ENCODE measurements at places on chromosomes 2 and 18.

- DNase-seq: no peak
Measured at GRCh38 chr2:212897296-212897695, 254.1 kb downstream of the IKZF2 start.

GRCh38 chr2:16861530-16861929 lies 195.9 kb upstream of the CYRIA start:
- DNase-seq: no peak

DNA sequence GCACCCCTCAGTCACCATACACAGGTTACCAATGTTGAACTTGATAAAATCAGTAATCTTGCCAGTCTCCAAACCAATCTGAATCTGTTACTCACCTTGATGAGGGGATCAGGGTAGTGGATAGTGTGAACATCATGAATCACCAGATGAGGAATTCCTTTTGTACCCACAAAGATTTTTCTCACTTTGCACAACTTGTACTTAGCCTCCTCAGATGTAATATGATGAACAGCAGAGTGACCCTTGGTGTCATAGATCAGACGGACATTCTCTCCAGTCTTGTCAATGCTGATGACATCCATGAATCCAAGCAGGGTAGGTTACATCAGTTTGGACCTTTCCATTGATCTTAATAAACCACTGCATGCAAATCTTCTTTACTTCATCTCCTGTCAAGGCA lies 54.7 kb downstream of the MDH1 start:
- DNase-seq: no peak

DNA sequence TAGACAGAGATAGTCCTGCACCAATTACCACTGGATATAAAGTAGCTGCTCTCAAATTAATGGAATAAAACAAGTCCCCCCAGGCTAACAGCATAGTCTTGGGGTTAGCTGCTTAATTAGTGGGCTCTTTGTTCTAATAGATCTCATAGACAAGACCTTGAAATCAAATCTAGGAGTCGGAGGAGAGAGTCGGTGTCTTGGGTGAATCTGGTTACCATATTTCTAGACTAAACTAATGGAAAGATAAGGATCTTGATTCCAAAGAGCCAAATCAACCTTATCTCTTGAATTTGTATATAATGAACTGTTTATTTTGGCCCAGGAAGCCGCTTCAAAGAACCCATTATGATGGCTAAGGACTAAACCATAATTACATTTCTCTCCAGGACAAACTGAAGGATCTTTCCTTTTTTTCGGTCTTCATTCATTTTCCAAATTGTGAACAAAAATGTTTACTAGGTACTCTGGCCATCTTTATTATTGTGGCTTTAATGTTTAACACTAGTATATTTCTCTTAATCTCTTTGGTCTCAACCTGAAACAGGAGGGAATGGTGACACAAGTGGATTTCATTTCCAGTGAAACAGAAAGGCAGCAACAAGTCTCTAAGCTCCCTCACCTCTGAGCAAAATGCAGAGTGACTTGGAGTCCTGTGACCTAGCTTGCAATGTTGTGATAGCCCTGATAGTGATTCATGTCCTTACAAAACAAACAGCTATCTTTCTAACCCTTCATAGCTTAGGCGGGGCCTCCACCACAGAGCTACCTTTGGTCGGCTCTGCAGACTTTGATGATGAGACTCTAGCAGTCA lies 137.9 kb upstream of the PARD3B start:
- no peak for DNase-seq

DNA sequence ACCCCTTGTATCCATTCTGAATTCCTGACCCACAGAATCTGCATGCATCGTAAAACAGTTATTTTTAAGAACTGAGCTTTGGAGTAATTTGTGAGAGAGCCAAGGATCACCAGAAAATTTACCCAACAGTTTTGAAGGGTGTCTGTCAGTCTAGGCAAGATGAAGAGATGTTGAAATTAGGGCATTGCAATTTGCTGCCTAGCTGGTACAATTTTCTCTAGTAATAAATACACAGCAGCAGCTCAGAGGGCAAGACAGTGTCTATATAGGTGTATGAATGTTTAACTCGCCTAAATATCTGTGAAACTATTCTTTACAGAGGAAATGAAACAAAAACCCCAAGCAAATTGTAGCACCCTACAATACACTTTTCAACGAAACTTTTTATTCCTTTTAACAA lies 377.8 kb upstream of the POU3F3 start:
- no peak for DNase-seq

DNA sequence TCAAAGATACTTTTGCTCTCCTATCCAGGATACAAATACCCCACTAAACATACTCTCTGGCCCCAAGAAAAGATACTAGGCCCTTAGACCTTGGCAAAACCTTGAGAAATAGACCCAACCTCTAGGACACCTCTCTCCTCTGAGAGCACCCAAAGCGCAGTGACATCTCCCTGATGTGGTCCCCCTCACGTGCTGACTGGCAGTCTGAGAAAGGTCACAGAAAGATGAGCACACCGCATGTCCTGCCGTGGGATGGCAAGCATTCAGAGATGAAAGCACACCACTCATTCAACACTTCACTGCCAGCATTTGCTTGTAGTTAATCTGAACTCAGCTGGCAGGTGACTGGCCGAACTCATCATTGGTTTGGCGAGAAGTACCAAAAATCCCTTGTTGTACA lies 6.1 kb upstream of the TBC1D8 start:
- DNase-seq: no peak

DNA sequence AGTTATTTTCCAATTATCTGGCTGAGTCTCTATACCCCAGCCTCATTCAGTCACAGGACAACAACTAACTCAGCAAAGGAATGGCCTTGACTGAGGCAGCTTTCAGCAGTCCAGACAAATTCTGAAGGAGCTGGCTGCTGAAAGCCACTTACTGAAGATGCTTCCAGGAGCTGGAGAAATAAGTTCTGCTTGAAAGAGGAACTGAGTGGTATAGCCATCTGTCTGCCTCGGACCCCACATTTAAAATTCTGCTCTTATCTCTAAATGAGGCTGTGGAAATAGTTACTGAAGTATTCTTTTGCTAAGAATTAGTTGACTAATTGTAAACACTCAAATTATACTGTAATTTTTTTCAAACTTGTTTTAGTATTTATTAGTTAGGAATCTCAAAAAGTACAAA lies 9.1 kb upstream of the GPD2 start:
- DNase-seq: no peak

- no peak for DNase-seq
Measured at GRCh38 chr2:217562871-217563480, 439.8 kb downstream of the TNS1 start.

DNA sequence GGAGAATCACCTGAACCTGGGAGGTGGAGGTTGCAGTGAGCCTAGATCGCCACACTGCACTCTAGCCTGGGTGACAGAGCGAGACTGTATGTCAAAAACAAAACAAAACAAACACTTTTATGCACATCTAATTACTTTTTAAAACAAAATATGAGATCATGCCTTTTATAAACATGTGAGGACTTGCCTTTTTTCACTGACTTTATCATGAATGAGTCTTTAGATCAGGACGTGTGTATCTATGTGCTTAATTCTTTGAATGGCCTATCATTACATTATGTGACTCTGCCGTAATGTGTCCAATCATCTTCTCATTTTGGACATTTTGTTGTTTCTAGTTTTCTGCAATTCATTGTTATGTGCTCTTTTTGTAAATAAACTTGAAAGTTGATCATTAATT lies 58.7 kb downstream of the FAM117B start:
- no peak for DNase-seq

DNA sequence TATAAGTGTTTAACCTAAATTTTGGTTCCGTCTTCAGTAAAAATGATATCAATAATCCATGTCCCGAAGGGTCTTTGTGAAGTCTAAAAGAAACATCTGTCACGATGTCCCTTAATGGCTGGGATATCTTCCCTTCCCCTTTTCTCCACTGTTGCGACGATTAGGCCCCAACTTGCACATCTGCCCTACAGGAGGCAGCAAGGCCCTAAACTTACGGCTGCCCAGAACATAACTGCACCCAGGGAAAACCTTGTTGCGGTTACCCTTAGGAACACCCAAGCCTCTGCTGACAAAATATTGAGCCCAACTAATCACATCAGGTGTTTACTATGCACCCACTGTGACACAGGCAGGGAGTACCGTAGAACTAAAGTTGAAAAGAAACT lies 1.3 kb upstream of the SMAD2 start:
- DNase-seq: no peak

- no peak for DNase-seq
Measured at GRCh38 chr2:86253424-86253823, 54.2 kb downstream of the MRPL35 start.

DNA sequence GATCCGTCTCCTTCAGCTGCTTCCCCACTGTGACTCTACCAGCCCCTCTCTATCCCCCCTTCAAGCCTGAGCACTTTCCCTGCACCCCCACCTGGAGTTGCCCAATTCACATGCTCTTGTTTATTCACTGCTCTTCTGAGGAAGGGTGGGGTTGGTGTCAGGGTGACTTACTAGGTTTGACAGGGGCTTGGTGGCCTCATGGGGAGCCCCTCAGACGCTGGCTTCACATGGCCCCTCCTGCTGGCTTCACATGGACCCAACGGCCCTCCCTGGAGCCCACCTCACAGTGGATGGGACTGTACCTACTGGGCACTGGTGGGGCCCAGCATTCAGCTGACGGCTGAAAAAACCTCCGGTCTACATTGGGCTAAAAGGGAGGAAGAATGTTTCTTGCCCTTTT lies 16.7 kb upstream of the MRPL33 start:
- no peak for DNase-seq

DNA sequence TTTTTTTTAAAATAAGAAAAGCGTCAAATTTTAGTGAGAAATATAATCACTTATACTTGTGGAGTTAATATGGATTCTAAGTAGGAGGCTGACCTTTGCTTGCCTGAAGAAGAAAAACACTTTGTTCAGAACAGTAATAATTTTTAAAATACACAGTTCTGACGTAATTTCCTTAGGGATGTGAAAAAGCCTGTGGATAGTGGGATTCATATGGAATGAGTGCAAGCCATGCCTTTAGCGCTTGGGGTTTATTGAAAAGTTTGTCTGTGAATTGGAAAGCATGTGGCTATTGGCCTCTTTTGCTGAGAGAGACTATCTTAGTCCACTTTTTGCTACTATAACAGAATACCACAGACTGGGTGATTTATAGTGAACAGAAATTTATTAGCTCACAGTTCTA lies 151.3 kb downstream of the CCDC85A start:
- no peak for DNase-seq

DNA sequence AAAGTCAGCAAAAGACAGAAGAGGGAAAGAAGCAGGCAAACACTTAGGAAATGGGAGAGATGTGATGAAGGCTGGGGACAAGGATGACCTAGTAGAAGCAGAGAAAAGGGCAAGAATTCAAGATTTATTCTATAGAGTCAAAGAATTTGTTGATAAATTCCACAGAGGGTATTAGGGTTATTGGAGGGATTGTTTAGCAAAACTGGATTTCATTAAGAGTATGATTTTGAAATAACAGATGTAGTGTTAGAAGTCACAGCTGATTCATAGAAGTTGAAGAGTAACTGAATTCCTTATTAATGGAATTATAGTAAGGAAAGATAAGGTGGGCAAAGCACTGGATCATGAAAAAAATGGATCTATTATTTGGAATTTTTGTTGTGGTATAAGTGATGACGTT lies 48.6 kb downstream of the CEP192 start:
- DNase-seq: no peak

DNA sequence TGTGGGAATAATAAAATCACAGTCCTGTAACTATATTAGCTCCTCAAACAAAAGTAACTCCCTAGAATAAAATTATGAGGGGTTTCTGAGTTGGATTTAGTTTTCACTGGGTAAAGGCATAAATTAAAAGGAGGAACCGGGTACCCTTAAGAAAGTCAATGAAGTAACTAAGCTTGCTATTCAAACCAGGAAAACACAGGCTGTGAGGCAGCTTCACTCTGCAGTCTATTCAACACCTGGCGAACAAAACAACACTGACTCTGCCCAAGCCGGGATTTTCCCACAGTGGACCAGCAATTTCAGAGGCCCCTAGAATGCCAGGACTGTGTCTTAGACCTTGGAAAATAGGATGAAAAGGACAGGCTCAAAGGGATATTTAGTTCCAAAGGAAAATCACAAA lies 24.6 kb upstream of the CREB1 start:
- DNase-seq: no peak

DNA sequence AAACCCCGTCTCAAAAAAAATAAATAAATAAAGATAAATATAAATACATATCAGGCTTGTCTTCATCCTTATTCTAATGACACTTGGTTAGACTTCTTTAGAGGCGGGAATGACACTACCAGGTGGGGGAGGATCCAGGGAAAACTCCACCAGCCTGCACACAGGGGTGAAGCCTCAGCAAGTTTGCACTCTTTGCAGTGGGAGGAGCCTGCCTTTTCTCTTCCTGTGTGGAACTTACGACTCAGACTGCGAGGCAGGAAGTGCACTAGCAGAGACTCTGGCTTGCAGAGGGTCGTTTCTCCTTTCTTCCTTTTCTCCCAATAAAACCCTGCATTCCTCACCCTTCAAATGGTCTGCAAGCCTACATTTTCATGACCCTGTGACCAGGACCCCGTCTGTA lies 153.6 kb upstream of the CBLN2 start:
- DNase-seq: no peak

DNA sequence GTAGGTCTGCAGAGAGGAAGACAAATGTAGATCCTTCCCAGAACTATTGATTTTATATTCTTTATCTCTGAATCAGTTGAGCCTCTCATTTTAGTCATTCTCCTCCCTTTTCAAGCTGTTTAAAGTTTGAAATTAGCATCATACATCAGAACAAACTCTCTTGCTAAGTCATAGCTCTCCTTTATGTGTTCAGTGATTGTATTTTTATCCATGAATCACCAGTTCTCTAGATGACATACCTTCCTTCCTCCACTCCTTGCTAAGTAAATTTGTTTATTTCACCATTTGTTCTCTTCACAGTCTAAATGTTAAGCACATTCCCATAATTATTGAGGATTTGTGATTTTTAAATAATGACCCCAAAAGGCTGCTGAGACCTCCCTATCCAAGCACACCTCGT lies 63.5 kb upstream of the RAPGEF4 start:
- no peak for DNase-seq

DNA sequence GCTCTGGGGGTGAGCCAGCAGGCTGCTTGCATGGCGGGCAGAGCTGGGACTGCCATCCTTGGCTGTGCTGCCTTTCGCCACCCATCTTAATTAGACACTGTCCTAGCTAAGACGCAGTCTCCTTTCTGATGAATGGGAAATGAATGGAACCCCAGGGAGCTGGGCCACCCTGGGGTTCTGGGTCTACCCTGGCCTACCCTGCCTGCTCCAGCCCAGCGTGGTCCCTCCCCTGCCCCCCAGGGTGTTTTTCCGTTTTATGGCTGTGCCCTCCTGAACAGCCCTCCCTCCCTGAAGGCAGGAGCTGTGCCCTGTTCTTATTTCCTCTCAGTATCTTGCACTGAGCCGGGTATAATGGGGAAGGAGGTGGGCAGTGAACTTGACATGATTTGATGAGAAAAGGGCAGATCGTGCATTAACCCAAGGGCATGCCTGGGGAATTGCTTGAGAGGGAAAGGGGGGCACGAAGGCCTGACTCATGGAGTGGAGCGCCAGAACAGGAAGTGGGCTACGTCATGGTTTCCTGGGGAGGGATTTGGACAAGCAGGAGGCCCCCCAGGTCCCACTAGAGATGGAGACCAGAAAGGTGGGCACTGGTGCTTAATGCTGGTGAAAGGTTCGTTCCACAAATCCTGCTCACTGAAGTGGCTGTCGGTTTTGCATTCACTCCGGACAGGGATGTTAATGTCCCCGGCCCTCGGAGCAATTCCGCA lies 165.0 kb downstream of the KLHL29 start:
- DNase-seq: no peak

- no peak for DNase-seq
Measured at GRCh38 chr18:35680139-35680551, 98.6 kb downstream of the GALNT1 start.

Measured in anterior cingulate cortex (tissue), 58 donors.